ENCODE measurements at places on chromosomes 1 and 21. TPM values are rescaled to one million over a fixed set of nuclear protein-coding genes. Genes with fewer than 3 reads are reported as not detected.
A peak's percentile ranks its signal among the peaks of the same experiment; 100 is the strongest.

- peak; percentile 56 for DNase-seq
These were observed 90.1 kb upstream of the IRF2BP2 start for GRCh38 chr1:234699795-234700665.

GRCh38 chr1:172390301-172390682, 30.2 kb upstream of the C1orf105 start:
- DNase-seq = peak; percentile 35

DNA sequence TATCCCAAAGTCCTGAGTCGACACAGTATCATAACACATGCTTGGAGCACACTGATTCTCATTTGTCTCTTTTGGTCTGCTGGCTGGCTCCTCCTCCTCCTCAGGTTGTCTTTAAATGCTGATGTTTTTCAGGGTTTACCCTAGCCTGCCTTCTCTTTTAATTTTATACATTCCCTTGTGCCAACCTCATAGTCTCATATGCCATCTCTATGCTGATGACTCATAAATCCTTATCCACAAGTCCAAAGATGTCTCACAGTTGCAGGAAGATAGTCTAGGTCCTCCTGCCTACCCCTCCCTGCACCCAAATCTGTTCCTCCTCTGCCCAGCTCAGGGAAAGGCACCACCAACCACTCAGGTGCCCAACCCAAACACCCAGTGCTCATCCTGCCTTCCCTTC, 108.3 kb downstream of the SIPA1L2 start:
- DNase-seq = no peak

GRCh38 chr1:20729990-20730689, 2.4 kb downstream of the SH2D5 start:
- DNase-seq = no peak

DNA sequence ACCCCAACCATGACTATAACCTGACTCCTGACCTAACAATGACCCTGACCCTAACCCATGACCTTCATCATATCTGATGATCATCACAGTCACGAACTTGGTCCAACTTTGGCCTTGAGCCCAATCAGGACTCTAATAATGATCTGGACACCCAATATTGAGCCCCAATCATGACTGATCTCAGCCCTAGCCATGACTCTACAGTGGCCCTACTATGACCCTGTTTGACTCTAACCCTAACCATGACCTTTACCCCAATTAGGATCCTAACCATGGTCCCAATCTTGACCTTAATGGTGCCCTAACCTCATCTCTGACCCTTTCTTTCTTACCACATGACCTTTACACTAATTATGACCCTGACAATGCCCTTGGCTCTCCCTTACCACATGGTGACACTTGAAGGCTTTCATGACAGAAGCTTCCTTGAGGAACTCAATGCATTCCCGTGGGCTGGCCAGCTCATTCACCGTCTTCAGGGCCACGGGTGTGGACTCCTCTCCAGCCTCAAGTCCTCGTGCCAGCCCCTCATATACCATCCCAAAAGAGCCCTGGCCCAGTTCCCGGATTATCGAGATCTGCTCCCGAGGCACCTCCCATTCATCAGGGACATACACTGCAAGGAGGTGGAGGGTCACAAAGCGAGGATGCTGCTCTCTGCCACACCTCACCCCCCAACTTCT, 16.2 kb downstream of the INSRR start:
- no peak for DNase-seq

GRCh38 chr1:100430325-100430756, 78.0 kb downstream of the CDC14A start:
- DNase-seq = no peak

GRCh38 chr1:231676487-231676886, 49.9 kb downstream of the DISC1 start:
- DNase-seq = no peak

DNA sequence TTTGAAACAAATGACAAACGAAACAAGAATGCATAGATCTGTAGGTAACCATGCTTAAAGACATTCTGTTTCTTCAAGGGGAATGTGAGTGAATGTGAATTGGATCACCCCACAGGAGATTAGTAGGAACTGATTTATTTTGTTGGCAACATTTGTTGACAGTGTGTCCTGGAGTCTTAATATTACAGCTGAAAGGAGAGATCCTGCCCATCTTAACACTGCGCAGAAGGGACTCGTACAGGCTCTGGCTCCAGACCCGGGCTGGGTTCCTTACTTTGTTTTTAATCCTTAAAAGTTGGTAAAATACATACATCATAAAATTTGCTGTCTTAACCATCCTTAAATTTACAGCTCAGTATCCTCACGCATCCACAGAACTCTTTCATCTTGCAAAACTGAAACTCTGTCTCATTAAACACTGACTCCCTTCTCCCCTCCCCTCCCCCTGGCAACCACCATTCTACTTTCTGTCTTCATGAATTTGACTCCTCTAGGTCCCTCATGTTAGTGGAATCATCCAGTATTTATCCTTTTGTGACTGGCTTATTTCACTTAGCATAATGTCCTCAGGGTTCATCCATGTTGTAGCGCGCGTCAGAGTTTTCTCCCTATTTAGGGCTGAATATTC, 74.1 kb downstream of the GALNT2 start:
- no peak for DNase-seq

GRCh38 chr1:58739856-58740466, 40.1 kb upstream of the MYSM1 start:
- DNase-seq = peak; percentile 89

GRCh38 chr1:12424087-12424529, 193.9 kb downstream of the DHRS3 start:
- DNase-seq = peak; percentile 35

GRCh38 chr1:5460974-5461373, 531.3 kb downstream of the NPHP4 start:
- DNase-seq = no peak

GRCh38 chr1:155083865-155084721, 5.5 kb downstream of the EFNA3 start:
- DNase-seq = peak; percentile 55

DNA sequence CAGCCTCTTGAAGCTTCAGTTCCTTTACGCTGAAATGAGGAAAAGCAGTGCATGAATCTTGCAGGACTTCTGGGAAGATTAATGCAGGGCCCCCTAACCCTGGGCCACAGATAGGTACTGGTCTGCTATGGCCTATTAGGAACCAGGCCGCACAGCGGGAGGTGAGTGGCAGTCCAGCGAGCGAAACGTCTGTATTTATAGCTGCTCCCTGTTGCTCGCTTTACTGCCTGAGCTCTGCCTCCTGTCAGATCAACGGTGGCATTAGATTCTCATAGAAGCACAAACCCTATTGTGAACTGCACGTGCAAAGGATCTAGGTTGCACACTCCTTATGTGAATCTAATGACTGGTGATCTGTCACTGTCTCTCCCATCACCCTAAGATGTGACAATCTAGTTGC, 130.2 kb downstream of the CHRM3 start:
- DNase-seq = no peak

DNA sequence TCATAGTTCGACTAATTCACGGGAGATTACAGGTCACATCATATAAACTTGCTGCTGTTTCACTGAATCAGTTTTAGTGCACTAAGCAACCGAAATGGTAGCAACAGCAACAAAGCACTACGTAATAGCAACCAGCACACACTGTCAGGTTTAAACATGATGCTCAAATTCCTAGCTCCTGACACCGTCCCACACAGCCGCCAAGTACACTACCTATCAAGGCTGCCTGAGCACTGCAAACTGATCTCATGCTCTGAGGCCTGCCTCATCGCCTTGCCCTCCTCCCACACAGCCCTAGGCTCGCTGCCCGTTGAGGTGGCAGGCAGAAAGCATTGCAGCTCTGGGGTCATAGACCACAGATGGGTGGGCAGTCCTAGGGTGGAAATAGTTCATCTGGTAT, 12.4 kb downstream of the LAMC2 start:
- DNase-seq = peak; percentile 77

The RGS8 gene
- total RNA-seq = 0.10 TPM

The C8B gene
- not detected for total RNA-seq

The RGSL1 gene
- total RNA-seq = not detected

The CYP4Z1 gene
- total RNA-seq = not detected

The RNF223 gene
- total RNA-seq = 0.62 TPM

The CELA3B gene
- total RNA-seq = not detected

Data from tongue (tissue), 3 donors.